ELR (cell line): ENCODE measurements at places on chromosomes 13 and 19.
A peak's percentile ranks its signal among the peaks of the same experiment; 100 is the strongest.

DNA sequence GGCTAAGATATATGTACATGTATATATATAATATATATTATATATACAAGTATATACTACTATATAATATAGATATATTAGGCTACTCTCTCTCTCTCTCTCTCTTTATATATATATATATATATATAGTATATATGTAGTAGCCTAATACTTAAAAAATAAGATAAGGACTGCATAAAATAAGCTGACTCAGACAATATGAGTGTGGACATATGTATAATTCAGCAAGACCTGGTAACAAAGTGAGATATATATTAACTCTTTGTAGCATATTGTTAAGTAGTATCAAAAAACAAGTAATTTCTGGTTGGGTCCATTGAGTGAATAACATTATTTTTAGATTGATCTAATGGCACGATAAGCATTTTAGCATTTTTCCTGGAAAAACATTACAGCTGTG lies 509.0 kb downstream of the GPC5 start:
- DNase-seq = no peak

DNA sequence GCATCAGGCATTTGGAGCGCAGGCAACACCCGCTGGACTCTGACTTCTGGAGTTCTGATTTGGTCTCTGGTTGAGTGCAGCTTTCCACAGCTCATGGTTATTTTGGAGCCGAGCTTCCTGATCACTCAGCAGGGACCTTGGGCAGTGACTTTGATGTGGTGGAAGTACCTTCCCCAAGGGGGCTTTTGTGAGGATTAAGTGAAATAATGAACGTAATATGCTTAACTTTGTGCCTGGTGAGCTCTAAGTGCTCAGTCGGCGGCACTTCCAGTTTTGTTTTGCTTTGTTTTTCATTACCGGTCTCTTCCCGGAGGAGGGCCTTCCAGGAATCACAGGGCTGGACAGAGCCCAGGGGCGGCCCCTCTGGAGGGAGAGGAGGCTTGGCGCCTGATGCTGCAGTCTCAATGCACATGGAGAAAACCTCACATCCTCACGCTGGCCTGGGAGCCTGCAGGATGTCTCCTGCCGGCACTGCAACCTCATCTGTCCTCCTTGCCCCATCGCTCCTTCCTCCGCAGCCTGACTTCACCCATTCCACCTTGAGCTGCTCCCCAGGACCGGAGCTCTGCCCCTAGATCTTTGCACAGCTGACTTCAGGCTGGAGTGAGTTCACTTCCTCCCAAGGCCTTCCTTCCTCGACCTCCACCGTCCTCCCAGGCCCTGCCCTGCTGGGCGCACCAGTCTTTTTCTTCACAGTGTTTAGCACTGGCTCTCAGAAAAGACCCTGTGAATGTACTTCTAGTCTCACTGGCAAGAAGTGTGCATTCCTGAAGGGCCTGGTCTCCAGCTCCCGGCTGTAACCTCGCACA lies 1.5 kb downstream of the PLEKHF1 start:
- DNase-seq = peak; percentile 59

DNA sequence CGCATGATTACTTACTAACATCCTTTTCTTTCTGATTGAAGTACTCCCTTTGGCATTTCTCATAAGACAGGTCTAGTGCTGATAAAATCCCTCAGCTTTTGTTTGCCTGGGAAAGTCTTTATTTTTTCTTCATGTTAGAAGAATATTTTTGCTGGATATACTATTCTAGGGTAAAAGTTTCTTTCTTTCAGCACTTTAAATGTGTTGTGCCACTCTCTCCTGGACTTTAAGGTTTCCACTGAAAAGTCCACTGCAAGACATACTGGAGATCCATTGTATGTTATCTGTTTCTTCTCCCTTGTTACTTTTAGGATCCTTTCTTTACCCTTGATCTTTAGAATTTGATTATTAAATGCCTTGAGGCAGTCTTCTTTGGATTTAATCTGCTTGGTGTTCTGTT lies 796.7 kb downstream of the UQCRFS1 start:
- DNase-seq = no peak

DNA sequence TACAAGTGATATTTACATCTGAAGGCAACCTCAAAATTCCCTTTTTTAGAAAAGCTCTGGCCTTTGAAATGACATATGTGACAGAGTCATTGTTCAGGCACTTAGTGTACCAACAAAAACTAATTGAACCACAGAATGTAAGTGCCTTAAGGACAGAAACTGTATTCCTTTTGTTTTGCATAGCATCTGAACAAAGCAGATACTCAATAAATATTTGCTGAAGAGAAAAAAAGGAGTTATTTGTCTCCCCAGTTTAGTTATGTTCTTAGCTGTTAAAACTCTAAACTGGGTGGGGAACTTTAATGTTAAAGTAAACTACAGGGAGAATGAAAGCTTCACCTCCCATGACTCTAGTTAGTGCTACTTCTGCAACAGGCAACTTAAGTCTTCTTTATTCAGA lies 56.8 kb upstream of the KLF5 start:
- DNase-seq = no peak

DNA sequence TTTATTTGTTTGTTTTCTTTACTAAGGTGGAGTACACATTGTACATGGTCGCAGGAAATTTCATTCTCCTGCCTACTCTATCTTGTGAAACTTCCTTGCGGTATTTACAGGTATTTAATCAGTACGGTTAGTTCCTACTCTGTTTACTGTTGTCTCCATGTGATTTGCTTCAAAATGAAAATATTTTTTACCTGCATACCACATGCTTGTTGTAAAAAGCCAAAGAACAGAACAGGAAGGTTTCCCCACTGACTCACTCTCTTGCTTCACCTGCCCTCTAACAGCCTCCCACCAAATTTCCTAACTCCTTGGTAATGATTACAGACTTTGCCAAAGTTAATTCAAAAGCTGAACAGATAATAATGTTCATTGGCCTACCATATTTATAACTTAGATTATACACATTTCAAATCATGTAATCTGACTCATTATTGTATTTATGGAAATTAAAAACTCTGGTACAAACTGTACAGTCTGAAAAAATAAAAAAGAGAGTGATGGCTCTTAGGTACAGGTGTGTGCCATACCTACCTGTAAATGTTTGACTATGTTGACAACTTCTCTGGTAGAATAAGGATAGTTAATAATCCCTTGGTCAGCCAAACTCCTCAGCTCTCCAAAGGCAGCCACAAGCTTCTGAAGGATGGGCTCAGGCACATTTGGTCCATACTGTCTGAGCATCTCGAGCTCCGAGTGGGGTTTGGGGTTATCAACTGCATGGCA lies 239.9 kb downstream of the VWA8 start:
- no peak for DNase-seq

- DNase-seq = peak; percentile 66
Observed at GRCh38 chr19:4376991-4377781, 23.2 kb downstream of the SH3GL1 start.

GRCh38 chr19:51692468-51692867 lies 662 bp upstream of the SPACA6 start:
- DNase-seq = no peak

GRCh38 chr13:113603116-113603710 lies 18.7 kb downstream of the TFDP1 start:
- no peak for DNase-seq

DNA sequence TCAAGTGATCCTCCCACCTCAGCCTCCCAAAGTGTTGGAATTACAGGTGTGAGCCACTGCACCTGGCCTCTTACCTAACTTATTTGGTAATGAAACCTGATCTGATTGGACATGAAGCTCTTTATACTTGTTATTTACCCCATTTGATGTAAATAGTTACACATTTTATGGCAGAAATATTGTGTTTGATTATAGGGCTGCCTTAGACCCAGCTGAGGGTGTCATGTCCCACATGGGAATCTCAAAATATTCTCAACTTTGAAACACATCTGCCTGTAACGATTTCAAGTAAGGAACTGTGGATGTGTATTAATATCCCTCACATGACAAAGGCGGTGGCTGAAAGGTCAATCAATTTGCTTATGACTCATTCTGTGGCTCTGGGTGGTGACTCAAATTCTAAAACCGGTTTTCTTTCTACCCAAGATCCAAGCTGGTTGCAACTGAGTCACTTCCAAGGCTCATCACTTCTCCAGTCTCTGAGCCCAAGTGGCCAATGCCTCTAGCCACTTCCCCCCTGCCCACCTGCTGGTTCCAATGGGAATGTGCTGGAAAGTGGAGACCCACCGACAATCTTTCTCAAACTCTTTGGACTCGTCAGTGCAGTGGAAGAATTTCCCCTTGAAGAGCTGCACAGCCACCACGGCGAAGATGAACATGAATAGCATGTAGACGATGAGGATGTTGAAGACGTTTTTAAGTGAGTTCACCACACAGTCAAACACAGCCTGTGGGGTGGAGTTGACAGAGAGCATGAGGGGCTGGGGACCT lies 110.9 kb downstream of the IER2 start:
- DNase-seq = peak; percentile 97

DNA sequence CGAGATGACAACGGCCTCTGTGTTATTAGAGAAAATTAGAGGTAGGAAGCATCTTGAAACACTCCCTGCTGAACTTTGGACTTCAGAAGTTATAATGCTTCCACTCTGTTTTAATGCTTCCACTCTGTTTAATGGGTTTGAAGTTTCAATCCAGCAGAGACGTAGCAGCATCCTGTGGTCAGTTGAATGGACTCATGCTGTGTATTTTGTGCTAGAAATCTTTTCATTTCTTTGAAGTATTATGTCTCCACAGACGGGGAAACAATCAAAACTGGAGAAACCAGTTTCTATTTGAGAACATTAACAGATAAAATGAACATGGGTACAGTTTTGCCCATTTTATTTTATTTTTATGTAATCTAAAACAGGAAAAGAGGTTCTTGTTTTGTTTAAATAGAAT lies 1736.2 kb downstream of the SLITRK5 start:
- DNase-seq = peak; percentile 25

DNA sequence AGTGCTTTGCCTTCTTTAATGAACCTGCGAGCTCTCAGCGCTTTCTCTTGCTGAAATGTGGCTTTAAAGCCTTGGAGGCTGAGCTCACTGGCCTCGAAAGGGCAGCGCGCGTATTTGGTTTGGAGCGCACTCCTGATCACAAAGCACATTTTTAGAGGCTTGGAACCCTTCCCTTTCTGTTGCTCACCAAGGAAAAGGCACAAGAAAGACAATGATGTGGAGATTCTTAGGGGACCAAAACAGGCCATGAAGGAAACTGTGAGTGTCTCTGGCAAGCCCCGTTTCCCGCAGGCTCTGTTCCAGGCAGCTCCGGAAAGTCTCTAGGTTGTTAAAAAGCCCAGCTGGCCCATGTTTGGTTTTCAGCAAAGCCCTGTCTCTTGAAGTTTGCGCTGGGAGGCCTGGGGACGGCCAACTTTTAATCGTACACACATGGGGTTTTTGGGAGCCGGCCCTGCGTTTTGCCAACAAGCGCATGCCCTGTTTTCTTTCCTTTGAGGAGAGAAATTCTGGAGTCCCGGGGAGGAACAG lies 9.4 kb upstream of the SPC24 start:
- DNase-seq = no peak

- DNase-seq = peak; percentile 10
Observed at GRCh38 chr13:42633495-42633894, 59.5 kb downstream of the TNFSF11 start.

- DNase-seq = no peak
Observed at GRCh38 chr19:35587321-35587720, 1.3 kb downstream of the PMIS2 start.

DNA sequence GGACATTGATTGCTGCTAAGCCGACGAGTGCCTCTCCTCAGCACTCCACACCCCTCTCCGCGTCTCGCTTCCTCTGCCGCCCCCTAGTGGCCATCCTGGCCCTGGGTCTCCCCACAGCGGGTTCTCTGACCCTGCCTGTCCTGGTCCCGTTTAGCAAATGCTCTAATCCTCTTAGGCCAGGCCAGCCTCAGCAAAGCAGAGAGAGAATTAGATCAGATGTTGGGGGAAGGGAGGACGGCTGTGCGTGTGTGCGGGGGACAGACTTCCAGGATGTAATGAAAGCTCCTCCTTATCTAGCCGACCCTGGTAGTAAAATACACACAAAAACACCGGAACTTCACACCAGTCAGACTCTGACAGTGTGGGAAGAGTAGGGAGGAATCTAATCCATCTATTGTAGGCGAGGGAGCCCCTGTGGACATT lies 4.5 kb downstream of the TPRX2 start:
- peak; percentile 75 for DNase-seq

DNA sequence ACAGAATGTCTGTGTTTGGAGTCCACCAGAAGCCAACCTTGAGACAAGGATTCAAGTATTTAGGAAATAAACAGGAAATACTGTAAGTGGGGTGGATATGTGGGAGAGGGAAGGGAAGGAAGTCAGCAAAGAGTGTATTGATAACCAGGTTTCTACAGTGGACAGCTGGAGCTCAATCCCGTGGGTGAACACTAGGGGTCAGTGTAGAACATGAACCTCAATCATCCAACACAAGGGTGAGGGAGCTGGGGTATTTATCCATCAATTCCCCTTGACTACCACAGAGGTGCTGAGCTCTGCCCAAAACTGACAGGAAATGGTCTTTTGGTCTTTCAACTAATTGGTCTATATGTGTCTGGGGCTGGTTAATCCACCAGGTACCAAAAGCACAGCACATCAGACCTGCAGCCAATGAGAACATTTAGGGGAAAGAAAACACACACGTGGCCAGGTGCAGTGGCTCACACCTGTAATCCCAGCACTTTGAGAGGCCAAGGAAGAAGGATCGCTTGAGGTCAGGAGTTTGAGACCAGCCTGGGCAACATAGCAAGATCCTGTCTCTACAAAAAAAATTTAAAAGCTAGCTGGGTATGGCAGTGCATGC lies 5.6 kb upstream of the SYDE1 start:
- DNase-seq = peak; percentile 56

DNA sequence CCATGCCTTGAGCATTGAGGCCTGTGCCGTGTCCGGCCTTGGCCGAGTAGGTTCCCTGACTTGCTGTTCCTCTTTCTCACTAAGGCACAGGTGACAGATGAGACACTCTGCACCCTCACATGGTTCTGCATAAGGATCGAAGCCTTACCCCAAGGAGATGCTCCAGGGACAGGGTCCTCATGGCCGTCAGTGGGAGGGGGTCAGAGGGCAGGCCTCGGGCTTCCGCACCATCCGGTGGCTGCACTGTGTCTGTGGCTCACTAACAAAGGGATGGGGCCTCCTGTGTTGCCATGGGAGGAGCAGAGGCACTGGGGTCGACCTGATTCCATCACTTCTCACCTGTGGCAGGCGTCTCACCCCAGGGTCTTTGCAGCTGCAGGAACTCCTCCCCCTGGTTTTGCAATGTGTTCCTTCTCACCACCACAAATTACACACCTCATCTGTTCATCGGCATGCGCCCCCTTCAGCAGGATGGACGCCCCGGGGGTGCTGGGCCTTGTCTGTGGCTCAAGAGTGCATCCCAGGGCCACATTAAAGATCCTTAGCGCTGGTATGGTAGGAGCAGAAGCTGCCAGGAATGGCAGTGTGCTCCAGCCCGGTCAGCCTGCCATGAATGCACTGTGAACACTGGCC lies 113.3 kb upstream of the SOX1 start:
- no peak for DNase-seq

GRCh38 chr19:33621811-33622504 lies at the start of gene CHST8:
TSS of gene CHST8 (plus strand) at chr19:33621953. CDS start at chr19:33689262, 67,309 bp downstream.
- DNase-seq = peak; percentile 30
